ENCODE measurements at places on chromosomes 12 and 14.

DNA sequence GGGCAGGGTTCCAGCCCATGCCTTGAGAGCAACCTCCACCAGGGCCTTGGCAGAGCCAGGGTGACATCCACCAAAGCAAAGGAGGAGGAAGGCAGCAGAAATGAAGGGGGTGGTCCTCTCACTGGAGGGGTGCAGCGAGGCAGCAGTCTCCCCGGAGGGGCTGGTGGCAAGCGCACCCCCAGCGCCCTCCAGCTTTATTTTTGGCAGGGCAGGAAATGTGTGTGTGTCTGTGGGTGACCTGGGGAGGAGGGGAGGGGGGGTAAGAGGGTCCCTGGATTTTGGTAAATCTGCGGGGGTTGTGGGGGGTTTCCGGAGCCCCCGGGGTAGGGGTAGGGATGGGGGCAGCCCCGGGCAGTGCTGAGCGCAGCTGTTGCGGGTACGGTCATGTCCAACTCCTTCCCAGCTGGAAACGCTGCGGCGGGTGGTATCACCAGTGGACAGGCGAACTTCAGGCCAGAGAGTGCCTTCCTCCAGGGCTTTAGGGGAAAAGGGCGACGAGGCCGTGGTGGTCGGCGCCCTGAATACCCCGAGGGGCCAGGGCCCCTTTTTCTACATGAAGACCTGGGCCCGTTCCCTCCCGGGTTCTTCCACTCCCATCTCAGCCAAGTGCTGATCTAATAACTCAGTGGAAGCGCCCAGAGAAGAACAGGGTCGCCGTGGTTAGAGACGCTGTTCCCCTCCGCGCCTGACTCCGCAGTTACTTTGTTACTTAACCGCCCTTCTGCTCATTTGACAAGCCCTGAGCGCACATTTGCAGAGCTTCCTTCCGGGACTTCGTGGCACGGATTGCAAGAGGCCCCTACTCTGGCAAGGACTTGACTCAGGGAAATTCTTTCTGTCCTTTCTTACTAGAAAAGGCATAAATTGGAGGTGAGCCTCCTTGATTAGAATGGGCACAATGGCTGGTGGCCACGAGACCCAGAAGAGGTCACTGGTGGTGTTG, 55.2 kb downstream of the FOS start:
- DNase-seq, result peak; percentile 28

DNA sequence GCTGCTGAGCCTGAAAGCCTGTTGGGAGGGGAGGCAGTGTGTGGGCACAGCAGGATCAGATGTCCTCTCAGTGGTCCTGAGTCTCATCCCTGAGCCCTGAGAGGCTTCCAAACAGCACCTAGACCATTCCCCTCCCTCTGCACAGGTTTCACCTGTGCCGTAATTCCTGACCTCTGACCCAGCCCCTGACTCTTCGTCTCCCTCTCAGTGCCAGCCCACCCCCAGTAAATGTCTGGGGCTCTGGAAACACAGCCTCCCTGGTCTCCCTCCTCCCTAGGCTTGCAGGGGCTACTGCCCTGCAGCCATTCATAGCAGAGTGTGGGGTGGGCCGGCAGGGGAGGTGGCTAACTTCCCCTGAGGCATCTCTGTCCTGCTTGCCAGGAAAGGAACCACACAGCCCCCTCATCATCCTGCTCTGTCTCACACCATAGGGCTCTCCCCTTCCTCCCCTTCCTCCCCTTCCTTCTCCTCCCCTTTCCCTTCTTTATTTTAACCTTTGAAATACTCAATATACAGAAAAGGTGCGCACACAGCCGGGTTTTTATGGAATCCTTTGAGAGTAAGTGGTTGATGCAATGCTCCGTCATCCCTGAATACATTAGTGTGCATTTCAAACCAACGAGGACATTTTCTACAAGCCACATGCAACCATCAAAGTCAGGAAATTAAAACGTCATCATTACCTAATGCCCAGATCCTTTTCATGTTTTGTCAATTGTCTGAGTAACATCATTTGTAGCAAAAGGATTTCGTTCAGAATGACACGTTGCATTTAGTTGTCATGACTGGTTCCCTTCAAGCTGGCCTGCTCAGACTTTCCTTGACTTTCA, 67.0 kb downstream of the PRMT8 start:
- DNase-seq, result no peak

- DNase-seq, result no peak
These were observed 154.2 kb upstream of the PRMT8 start for GRCh38 chr12:3336606-3337311.

DNA sequence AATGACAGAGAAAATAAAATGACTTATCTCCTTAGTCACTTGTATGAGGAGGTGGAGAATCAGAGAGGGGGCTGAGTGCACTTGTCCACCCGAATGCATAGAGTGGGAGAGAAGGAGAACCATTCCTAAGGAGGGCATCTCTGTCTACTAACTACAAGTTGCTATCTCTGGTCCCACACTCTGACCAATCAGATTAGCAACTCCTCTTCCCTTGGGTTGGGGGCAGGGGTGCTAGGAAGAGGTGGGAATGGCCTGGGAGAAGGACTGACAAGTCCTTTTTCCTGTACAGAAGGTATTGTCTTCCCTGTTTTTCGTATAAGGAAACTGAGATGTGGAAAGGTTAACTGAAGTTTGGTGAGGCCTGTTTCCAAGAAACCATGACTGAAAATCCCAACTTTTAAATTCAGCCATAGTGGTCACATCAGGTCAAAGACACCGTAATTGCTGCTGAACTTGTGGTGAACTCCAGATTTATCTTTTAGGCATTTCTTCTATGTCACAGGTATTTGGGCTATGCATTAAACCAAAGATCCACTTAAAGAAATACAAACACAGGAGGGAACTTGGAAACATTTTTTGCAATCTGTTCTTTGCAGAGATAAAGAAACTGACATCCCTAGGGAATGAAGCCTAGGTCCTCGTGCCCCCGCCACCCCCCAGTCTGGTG, 207.8 kb downstream of the CRADD start:
- no peak for DNase-seq

DNA sequence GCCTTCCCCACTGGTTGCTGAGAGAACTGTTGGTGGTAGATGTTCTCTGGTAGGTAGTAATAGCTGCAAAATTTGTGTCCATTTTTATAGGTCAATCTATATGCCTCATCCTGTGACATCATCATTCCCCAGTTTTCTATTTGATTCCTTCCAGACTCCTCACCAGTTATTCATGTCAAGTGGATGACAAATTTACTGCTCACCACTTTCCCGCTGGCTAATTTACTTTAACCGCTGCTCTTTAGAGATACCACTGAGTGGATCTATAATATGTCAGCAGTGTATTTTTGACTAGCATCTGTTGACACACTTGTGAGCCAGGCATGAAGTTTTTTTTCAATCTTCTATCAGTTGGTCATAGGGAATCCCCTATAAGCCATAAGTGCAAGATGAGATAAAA, 24.6 kb downstream of the GPR65 start:
- DNase-seq, result no peak

- DNase-seq, result no peak
These were observed 10.3 kb upstream of the SERPINA3 start for GRCh38 chr14:94601884-94602391.

- DNase-seq, result no peak
These were observed 99.2 kb downstream of the PHETA1 start for GRCh38 chr12:111269718-111270117.

GRCh38 chr12:108964371-108965352, 56.2 kb downstream of the SVOP start:
- no peak for DNase-seq

DNA sequence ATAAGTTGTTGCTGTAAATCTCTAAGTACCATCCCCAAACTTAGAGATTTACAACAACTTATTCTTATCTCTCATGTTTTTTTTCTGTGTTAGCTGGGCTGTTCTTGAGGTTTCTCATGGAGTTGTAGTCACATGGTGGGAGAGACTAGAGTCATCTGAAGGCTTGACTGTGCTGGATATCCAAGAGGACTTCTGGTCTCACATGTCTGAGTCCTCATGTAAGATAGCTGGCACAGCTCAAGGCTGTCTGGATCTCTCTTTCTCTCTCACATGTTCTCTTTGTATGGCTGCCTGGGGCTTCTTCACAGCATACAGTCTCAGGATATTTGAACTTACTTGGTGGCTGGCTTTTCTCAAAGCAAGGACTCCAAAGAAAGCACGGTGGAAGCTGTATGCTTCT, 63.8 kb downstream of the DACT1 start:
- DNase-seq, result no peak

DNA sequence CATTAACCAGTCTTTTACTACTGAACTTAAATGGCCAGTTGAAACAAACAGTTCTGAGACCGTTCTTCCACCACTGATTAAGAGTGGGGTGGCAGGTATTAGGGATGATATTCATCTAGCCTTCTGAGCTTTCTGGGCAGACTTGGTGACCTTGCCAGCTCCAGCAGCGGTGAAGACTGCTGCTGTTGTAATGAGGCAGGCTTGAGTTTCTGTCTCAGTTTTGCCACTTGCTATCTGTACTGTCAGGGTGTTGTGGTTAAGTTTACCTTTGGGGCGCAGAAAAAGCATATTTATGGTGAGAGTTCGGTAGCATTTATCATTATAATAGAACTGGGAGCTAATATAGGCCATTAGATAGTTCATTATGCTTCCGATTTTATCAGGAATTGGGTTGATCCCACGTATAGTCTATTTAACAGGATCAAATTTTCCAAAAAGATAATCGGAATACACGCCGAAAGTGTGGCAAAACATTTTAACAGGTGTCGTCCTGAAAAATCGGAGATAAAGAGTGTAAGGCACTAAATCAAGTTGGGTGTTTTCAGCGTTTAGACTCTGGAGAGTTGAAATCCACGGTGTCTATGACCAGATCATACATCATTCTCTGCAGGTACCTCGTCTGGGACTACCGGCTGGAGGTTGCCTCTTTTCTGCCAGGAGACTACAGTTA, 688 bp upstream of the NECAP1 start:
- DNase-seq, result peak; percentile 17

DNA sequence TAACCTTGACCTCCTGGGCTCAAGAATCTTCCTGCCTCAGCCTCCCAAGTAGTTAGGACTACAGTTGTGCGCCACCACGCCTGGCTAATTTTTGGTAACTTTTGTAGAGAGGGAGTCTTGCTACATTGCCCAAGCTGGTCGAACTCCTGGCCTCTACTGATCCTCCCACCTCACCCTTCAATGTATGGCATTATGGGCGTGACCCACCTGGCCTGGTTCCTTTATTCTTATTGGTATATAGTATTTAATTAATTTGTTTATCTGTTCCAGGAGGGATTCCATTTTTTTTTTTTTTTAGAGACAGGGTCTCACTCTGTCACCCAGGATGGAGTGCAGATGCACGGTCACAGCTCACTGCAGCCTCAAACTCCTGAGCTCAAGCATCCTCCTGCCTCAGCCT, 40.9 kb upstream of the EAPP start:
- no peak for DNase-seq
